Left lobe of liver (tissue), 2 donors: ENCODE measurements at places on chromosomes 1 and 21. TPM values are rescaled to one million over a fixed set of nuclear protein-coding genes. Genes with fewer than 3 reads are reported as not detected.

GRCh38 chr21:37075214-37075770, 2.2 kb downstream of the TTC3 start:
- no peak for DNase-seq

PLA2G2C gene
- not detected for total RNA-seq

GRCh38 chr1:190373705-190374336, 103.8 kb downstream of the BRINP3 start:
- no peak for DNase-seq

GRCh38 chr1:5740865-5741860, 251.1 kb downstream of the NPHP4 start:
- no peak for DNase-seq

GRCh38 chr1:160726498-160727315, 12.3 kb upstream of the SLAMF7 start:
- DNase-seq = peak; percentile 59

PSEN2 gene
- 21.7 TPM for total RNA-seq

TAF1A gene
- total RNA-seq = 2.2 TPM

ASPM gene
- 0.35 TPM for total RNA-seq

- DNase-seq = no peak
Measured at GRCh38 chr1:30850607-30851006, 58.0 kb downstream of the SDC3 start.

- DNase-seq = no peak
Measured at GRCh38 chr1:245710961-245711903, 556.4 kb downstream of the KIF26B start.

- no peak for DNase-seq
Measured at GRCh38 chr1:76053021-76053420, 21.5 kb upstream of the ST6GALNAC3 start.

SPOCD1 gene
- 0.08 TPM for total RNA-seq

DNA sequence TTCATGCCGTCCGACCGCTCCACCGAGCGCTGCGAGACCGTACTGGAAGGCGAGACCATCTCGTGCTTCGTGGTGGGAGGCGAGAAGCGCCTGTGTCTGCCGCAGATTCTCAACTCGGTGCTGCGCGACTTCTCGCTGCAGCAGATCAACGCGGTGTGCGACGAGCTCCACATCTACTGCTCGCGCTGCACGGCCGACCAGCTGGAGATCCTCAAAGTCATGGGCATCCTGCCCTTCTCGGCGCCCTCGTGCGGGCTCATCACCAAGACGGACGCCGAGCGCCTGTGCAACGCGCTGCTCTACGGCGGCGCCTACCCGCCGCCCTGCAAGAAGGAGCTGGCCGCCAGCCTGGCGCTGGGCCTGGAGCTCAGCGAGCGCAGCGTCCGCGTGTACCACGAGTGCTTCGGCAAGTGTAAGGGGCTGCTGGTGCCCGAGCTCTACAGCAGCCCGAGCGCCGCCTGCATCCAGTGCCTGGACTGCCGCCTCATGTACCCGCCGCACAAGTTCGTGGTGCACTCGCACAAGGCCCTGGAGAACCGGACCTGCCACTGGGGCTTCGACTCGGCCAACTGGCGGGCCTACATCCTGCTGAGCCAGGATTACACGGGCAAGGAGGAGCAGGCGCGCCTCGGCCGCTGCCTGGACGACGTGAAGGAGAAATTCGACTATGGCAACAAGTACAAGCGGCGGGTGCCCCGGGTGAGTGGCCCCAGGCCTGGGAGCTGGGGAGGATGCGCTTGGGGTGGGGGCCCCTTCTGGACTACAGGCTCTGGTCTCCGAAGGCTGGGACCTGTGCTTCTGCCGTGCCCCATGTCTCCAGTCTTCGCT, 1.1 kb downstream of the SKI start:
- DNase-seq = peak; percentile 76

OPRD1 gene
- total RNA-seq = not detected

CTSS gene
- 25.1 TPM for total RNA-seq
